ENCODE measurements at places on chromosomes 2 and 18. TPM values are rescaled to one million over a fixed set of nuclear protein-coding genes. Genes with fewer than 3 reads are reported as not detected.
A peak's percentile ranks its signal among the peaks of the same experiment; 100 is the strongest.

The FAM168B gene
- polyA plus RNA-seq: 127 TPM

The CCDC68 gene
- polyA plus RNA-seq: 7.5 TPM

The EFHD1 gene
- polyA plus RNA-seq: 66.4 TPM

The NEU2 gene
- polyA plus RNA-seq: not detected

The PPP1CB gene
- 184 TPM for polyA plus RNA-seq

The TMEM198 gene
- 3.6 TPM for polyA plus RNA-seq

The CABYR gene
- 6.4 TPM for polyA plus RNA-seq

- DNase-seq: no peak
Measured at GRCh38 chr2:134738141-134738870, 19.5 kb upstream of the TMEM163 start.

- no peak for DNase-seq
Measured at GRCh38 chr2:77005522-77005921, 516.7 kb downstream of the LRRTM4 start.

DNA sequence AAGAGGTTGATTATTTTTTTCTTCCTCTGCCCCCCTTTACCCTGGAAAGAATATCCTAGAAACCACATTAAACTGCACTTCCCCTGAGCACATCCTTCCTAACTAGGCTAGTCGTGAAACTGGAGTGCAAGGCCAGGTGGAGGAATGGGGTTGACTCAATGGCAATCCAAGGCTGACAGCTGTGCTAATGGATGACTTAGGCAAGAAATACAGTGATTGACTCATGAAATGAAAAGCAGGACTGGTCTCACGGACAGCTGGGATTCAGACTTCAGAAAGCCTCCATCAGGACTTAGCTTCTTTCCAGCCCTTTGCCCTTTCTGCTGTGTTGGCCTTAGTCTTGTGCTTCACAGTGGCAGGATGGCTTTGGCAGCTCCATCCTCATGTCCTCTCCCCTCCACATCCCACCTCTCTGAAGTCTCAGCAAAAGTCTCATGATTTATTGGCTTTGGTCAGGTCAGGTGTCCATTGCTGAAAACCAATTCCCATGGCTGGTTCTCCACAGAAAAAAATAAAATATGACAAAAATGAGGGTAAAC, 33.8 kb downstream of the INSIG2 start:
- no peak for DNase-seq

DNA sequence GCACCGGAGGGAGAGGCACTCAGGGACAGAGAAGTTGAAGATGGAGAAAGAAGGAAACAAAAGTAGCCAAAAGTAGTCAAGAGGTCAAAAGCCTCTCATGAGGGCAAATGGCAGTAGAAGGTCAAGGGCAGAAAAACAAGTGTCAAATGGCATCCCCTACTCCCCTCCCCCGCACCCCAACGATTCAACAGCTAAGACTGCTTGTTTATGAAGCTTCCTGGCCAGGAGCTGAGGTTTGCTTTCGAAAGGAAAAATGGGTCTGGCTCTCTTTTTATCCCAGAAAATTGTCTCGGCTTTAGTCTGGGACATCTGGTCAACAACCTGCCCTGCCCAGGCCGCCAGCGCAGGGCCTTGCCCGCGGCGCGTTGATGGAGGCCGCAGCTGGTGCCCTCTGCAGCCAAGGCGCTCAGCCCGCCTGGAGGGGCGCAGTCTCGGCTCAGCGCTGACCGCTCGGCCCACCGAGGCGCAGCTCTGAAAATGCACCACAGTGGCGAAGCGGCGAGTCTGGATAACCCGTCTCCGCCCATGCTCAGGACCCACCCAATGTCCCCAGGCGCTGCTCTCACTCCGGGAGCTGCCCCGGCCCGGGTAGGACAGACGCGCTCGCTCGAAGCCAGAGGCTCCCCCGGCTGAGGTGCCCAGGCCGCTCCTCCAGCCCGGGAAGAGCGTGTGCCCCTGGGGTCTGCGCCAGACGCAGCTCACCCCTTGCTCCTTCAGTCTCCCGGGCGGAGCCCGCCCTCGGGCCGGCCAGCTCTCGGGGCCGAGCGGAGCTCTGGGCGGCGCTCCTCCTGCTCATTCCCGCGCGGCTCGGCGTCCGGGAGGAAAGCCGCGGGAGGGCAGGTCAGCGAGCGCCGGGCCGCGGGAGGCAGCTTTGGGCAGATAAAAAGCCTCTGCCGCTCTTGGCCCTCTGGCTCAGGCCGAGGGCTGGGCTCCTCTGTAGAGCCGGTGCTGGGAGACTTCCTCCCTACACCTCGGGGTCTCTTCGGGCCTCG, 1.8 kb upstream of the TBR1 start:
- no peak for DNase-seq

- DNase-seq: no peak
Measured at GRCh38 chr2:171706152-171706803, 19.0 kb downstream of the DYNC1I2 start.

- no peak for DNase-seq
Measured at GRCh38 chr2:18487106-18487913, 73.1 kb downstream of the RDH14 start.

DNA sequence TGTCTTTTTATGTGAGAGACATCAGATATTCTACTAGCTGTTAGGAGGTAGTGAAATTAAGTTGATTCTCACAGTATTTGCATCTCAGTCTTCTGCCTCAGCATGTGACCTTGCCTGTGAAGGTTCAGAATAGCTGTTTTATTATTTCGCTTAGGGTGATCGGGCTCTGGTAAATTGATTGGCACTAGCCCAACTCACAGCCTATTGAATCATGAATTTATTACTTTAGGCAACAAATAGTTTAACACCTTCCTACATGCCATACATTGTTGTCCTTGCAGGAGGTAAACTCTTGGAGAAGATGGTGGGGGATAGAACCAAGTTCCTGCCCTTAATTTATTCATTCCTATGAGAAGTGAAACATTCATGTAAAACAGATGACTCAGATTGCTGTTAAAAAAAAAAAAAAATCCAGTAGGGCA, 101.9 kb downstream of the GPD2 start:
- no peak for DNase-seq

DNA sequence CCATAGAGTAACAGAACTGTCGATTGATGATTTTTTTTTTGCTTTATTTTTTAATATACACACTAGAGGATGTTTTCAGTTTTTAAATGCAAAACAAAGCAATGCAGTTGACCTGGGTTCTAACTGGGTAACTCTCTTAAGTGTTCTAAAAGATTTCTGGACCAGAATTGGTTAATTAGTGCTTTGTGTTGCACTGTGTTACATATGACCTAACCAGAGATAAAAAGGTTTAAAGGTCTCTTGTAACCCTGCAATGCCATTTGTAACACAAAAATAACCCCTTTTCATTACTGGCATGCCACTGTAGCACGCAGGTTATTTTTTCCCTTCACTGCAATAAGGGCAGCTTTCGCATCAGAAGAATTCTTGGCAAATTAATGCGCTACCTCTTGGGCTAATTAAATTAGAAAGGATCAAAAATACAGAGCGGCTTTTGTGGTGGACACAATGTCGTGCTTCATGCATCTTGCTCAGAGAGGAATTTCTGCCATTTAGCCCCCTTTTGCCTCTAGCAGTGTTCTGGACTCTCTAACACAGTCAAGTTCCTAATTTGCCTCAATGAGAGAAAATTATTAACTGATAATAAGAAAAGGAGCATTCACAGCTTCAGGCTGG, 250.8 kb upstream of the ZEB2 start:
- DNase-seq: no peak

- DNase-seq: no peak
Measured at GRCh38 chr2:238406221-238406997, 20.3 kb upstream of the ASB1 start.

- DNase-seq: no peak
Measured at GRCh38 chr18:37449618-37450017, 116.0 kb downstream of the CELF4 start.

DNA sequence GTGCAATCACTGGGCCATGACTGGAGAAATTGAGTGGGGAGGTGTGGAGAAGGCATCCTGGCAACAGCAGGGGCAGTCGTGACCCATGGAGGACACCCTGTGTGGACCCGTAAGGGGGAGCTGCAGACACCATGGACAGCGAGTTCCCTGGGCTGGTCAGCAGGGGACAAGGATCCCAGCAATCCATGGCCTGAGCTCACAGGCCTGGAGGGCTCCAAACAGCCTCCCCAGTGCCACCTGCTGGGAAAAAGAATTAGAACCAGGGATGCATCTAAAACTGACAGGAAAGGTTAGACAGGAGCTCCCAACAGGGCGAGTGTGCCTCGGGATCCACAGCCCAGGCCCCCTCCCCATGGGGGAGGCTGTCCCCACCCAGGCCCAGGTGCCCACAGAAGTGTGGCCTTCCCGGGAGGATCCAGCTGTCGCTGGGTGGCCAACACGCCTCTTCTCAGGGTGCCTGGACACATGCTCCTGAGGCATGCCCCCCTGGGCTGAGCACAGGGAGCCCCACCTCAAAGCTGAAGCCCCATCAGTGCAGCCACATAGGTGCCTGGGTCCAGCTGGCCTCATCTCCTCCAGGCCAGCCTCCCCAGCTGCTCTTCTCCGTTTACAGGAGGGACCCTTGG, 20.5 kb upstream of the KIF1A start:
- no peak for DNase-seq

DNA sequence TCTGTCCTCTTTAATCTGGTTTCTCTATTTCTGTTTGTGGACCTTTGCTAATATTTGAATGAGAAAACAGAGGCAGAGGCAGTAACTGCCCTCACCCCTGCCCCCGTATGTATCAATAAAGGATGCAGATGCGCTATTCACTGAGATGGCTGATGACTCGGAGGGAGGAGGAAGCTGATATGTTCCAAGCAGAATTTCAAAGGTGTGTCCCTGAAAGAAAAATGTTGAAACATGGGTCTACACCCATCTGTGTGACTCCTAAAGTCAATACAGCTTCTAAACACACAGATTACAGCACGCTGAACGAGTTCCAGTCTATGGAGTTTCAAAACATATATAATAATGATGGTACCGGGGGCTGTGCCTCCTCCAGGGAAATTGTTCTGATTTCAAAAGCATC, 38.8 kb downstream of the EPHA4 start:
- no peak for DNase-seq

GRCh38 chr2:234399451-234400246, 97.2 kb downstream of the ARL4C start:
- no peak for DNase-seq

DNA sequence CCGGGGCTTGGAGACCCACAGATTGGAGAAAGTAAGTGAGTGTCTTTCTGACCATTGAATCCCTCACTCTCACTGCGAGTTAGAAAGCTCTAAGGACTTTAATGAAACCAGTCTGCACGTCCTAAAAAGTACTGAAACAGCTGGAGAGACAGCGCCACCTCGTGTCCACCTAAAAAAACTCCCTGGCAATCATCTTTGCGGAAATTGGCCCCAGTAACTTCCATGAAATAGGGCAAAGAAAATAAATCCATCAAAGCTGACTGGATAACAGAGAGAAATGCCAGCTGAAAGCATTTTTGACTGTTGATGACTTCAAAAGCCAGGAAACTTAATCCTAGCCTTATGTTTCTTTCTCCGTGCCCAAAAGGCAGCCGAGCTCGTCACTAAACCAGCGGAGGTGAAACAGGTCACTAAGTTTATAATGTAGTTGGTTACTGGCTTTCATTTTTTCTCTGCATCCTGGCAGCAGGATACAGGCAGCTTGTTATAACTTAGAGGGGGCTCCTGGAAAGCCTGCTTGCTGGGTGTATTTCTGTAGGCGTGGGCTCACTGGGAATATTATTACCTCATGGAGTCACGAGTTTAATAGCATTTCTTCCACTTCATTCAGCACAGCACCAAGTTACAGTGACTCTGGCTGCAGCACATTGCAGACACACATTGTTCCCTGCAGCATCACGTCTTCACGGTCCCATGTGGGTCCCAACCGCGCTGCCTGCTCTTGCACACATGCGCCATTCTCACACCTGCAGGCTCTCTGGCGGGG, 266.5 kb downstream of the HRH4 start:
- peak; percentile 81 for DNase-seq

GRCh38 chr2:45551862-45552261, 59.2 kb downstream of the SRBD1 start:
- no peak for DNase-seq

DNA sequence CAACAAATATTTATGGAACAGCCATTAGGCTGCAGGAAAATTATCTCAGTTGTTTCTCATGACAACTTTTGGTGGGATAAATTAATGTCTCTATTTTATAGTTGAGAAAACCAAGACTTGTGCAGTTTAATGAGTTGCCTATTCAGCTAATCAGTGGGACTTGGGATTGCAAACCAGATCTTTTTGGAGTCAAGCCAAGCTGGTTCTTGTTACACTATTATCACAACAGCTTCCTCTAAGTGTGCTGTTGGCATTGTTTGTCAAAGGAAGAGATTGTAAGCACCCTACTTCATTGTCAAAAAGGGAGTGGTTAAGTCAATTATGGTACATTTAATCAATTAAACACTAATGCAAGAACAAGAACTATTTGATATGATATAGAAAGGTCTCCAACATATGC, 119.2 kb downstream of the PAX3 start:
- DNase-seq: no peak

DNA sequence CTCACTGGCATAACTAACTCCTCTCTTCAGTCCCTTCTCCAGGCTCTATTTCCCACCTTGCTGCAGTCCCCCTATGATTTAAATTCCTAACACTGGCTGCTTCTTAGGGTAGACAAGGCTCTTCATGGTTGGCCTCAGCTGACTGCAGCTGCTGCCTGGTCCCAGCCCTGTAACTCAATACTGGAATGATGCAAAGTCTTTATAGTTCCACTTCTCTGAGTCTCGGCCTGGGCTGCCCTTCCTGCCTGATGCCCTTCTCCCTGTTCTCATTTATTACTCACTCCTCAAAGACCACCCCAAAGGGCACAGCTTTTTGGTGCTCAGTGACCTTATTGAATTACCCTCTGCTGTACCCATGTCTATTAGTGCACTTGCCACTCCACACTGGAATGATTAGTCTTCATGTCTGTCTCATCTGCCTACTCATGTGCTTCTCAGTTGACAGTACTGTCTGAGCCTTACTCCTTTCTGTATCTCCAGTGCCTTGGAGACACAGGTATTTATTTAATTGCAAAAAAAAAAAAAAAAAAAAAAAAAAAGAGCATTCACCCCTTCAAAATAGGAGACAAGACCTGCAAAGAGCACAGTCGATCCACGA, 199.4 kb upstream of the REV1 start:
- DNase-seq: no peak

DNA sequence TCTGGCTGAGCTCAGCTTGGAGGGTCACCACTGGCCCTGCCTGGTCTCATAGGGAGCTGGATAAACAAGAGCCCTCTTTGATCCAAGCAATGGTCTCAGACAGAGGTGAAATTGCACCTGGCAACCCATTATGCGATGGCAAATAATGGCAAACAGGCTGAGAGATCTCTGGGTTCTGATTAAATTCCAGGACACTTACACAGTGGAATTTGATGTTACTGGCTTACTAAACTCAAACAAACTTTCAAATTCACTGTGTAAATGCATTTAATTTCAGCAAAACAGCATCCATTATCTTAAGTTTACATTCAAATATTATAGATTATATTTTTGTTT, 19.5 kb upstream of the STAT4 start:
- DNase-seq: no peak
